ENCODE measurements at places on chromosomes 16 and 17.

GRCh38 chr17:64323774-64324173, 60.7 kb upstream of the TEX2 start:
- DNase-seq, result no peak

DNA sequence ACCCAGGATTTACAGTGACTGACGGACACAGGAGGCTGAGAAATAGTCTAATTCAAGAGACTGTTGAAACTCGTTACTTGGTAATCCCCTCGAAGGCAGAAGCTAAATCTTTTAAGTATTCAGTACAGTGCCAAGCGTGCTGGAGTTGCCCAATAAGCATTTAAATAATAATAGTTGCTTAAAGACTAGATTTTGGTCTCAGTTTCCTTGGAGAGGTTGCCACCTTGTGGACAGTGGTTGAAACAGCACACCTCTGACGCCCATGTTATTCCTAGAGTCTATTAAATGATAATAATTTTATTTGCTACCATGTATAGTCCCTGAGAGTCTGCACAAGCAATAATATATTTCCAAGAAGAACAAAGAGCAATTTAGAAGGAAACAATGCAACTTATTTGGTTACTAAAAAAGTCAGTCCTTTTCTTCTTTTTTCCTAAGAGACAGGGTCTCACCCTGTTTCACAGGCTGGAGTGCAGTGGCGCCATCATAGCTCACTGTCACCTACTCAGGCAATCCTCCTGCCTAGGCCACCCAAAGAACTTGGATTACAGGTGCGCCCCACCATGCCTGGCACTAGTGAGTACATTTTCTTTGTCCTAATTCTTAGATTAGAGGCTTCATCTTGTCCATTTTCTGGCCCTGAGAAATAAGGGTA, 138.0 kb upstream of the NUDT7 start:
- DNase-seq, result peak; percentile 88

DNA sequence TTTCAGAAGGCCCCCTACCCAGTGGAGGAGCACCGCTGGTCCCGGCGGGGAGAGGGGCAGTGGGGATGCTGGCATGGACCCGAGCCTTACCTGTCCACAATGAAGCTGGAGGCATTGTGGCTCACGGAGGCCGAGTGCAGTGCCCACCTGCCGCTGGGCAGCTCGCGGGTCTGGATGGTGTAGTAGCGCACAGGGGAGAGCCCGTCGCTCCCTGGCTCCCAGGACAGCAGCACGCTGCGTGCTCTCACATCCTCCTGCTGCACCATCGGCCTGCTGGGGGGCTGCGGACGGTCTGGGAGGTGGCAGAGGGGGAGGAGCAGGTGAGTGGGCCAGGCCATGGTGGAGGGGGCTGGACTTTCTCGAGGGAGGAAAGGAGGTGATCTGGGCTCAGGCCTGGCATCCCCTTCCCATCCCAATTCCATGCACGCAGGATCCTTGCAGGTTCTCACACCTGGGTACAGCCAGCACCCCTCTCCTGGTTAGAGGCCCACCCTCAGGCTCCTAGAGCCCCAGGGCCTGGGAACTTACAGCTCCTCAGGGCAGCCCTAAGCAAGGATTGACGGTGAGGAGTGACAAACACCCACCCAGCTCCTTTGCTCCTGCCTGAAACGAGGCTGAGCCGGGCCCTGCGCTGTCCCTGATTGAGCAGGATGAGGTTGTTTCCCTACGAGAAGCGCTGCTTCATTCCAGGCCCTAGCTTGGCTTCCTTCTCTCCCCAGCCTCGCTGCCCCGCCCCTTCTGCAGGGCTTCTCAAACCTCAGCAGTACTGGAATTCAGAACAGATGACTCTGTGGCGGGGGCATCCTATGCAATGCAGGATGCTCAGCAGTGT, 76.2 kb upstream of the CDC42EP4 start:
- DNase-seq, result peak; percentile 13

GRCh38 chr17:69061721-69062556, 1.2 kb upstream of the ABCA9 start:
- no peak for DNase-seq

DNA sequence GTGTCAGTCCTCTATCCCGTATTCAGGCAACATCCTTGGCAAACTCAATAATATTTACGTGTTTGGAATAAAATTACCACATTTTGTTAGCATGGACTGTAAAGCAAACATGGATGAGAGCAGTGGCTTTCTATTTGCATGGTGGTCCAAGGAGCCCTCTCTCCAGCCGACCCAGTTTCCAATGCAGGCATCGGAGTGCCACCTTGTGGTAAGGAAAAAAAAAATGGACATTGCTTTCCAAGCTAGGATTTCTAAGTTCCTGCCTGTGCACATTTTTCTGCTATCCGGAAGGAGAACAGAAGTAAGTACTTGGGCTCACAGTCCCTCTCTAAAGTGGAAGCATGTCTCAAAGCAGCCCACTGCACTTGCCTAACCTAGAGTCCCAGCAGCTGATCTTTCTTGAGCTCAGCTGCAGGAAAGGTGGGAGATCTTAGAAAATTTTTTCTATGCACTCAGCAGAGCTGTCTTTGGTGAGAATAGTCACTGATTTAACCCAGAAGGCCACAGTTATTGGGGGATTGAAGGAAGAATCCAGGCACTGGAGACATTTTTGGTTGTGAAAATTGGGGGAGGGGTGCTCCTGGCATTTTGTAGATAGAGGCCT, 46.0 kb upstream of the ERCC4 start:
- DNase-seq, result peak; percentile 28

GRCh38 chr16:66115373-66115772, 251.1 kb upstream of the CDH5 start:
- no peak for DNase-seq

DNA sequence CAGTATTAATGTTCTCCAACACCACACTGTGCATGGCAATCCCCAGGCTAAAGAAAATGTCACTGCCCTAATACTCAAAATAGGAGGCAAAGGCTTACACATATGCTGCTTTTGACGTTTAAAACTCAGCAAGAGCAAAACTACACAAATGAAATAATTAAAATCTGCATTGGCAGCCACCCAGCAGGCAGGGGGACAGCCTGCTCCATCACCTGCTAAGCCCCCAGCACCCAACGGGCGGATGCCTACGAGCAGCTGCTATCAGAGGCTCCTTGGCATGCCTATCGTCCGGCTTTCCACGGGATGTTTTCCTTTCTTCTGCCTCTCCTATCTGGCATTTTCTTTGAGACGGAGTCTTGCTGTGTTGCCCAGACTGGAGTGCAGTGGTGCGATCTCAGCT, 337.5 kb downstream of the SOX9 start:
- no peak for DNase-seq

DNA sequence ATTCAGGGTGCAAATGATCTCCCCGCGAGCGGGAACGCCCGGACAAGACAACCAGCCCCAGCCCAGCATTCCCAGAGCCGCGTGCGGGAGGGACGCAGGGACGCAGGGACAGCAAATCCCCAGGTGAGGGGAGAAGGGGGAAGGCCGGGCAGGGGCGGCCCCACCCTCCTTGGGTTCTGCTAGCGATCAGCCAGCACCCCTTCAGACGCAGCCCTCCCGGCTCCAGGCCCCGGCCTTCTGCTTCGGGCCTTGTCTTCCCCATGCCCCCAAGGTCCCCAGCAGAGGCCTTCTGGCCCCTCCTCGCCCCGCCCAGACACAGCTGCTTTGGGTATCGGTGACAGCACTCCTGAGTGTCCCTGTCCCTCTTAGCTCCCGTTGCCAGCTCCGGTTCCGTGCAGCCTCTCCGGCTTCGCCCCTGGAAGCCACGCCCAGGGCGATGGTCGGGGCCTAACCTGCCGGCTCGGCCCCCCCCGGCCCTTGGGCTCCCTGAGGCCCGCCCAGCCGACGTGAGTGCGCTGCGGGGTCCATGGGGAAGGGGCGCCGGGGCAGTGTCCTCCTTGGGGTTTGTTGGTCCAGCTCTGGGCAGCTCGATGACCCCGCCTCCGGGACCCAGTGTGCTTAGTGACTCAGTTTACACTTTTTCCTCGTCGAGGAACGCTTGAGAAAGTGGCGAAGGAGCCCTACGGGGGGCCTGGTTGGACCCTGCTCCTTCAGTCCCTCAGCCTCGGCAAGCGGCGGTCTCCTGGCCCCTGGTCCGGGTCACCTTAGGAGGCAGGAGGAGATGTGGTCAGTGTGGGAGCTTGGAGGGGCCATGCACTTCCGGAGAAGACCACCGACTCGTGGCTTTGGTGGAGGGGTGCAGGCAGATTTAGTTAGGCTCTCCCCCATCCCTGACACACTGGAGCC, 50.5 kb upstream of the AMZ2 start:
- no peak for DNase-seq

- no peak for DNase-seq
Measured at GRCh38 chr17:39357986-39358385, 43.4 kb downstream of the FBXL20 start.

- no peak for DNase-seq
Measured at GRCh38 chr17:19996086-19996485, 13.1 kb upstream of the SPECC1 start.

DNA sequence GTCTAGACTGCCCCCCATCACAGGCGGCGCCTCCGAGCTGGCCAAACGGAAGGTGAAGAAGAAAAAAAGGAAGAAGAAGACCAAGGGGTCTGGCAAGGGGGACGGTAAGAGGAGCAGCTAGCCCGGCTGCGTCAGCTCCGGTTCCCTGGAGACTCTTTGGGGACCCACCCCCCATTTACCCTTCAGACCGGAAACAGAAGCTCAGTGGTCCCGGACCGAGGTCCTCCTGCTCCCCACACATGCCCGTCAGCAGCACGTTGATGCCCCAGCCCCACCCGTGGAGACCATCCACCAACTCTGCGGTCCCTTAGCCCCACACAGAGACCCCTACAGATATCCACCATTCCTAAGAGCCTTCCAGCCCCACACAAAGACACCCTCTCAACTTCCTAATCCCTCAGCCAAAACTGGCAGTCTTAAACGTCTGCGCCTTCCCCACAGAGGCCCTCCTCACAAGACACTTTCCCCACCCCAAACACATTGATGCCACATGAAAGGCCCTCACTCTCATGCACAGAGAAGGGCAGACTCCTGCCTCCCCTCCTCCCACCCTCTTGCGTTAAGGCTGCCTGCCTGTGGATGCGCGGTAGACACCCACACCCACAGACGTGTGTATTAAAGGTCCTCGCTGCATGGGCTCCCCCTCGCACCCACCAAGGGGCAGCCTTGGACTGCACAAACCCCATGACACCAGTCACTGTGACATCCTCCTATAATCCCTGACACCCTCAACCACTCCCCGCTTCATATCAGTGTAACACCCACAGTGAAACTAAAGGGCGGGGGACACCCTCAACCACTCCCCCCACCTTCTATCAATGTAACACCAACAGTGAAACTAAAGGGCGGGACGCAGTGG, 58.2 kb upstream of the RPH3AL start:
- DNase-seq, result peak; percentile 21

DNA sequence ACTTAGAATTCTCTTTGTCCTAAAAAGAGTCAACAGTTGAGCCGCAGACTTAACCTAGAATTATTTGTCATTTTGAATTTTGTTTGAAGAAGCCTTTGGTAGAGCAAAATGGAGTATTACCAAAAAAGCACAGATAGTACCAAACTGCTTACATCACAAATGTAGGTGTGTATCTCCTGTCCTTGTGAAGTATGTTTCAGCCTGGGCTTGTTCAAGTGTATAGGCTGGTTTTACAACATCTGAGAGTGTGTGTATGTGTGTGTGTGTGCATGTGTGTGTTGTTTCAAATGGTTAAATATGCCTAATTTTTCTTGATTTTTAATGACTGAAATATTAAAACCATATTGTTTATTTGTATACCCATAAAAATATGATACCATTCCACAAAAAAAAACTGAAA, 188.7 kb upstream of the AXIN2 start:
- no peak for DNase-seq

- DNase-seq, result peak; percentile 98
Measured at GRCh38 chr16:3023669-3024478, at the start of the genes HCFC1R1 and THOC6. Gene HCFC1R1, minus strand, starts transcription at chr16:3023942. Its CDS starts 1 bp downstream, at chr16:3023941. Gene THOC6, plus strand, starts transcription at chr16:3024035. Its CDS starts 292 bp downstream, at chr16:3024327.

DNA sequence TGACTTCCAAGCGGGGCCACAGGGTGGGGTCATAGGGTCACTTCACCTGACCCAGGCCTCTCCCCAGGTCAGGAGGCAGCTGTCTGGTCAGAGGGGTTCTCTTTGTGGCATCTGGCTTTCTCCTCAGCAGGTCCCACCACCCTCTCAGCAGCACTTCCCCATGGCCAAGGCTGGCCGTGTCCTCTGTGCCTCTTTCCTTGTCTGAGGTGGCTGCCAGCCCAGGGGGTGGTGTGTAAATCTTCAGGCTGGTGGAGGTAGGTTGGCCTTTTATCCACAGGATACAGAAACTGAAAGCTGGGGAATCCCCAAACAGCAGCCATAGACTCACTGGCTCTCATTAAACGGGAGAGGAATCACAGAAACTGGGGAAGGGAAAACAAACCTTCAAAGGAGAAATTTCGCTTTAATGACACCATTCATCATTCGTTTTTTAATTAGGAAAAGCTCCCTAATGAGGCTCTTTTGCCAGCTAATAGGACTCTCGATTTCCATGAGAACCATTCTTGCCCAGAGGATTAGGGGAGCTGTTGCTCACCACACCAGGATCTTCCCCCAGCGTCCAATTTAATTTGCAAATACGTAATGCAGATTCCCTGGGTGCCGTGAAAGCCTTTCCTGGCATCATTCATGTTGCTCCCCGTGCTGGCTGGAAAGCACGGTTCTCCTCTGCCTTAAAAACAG, 18.0 kb downstream of the C17orf75 start:
- DNase-seq, result peak; percentile 19

- DNase-seq, result no peak
Measured at GRCh38 chr16:27600381-27600780, 50.4 kb downstream of the KATNIP start.

DNA sequence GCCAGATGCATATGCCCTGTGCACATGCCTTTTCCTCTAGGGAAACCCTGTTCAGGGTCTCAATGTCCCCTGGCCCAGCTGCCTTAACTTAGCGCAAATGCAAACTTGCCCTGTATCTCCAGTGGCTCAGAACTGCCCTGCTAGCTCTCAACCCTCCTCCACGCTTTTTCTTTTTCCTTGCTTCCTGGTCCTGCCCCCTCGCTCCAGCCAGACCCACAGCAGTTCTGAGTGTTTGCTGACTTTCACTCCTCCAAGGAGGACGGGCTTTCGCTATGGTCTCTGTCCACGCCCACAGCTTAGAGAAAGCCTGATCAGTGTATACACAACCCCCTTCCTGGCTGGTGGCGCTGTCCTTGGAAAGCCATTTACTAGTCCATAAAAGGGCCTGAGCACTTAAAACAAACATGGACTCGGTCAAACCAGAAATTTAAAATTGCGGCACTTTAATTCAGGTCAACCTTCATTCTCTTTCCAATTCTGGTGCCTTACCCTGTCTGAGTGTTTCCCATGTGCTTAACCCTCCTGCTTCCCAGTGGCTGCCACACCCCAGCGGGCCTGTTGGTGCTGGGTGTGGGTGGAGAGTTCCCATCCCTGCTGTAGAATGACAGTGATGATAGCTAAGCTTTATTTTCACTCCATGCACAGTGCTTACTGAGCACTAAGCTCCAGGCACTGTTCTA, 15.6 kb upstream of the TMEM98 start:
- peak; percentile 66 for DNase-seq

- peak; percentile 81 for DNase-seq
Measured at GRCh38 chr17:66494023-66494803, 191.8 kb downstream of the PRKCA start.

DNA sequence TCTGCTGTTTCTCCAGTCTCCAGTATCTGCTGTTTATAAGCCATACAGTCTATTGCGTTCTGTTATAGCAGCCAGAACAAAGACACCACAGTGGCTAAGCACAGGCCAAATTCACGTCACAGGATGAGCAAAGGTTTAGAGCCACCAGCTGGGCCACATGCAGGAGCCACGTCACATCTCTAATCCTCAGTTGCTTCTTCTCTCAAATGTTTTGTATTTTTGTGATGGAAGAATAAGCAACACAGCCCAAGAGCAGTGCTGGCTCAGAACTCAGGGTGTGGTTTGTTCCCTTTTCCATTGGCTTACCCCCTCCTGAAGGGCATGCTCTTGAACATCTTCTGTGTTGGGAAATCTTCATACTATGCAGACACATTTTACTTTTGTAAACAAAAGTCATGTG, 309.4 kb upstream of the CDH5 start:
- no peak for DNase-seq

- peak; percentile 39 for DNase-seq
Measured at GRCh38 chr16:24253192-24253591, 2.9 kb upstream of the CACNG3 start.

Data from cardiac fibroblast (primary cell).